ENCODE measurements at places on chromosomes 5 and 9.

DNA sequence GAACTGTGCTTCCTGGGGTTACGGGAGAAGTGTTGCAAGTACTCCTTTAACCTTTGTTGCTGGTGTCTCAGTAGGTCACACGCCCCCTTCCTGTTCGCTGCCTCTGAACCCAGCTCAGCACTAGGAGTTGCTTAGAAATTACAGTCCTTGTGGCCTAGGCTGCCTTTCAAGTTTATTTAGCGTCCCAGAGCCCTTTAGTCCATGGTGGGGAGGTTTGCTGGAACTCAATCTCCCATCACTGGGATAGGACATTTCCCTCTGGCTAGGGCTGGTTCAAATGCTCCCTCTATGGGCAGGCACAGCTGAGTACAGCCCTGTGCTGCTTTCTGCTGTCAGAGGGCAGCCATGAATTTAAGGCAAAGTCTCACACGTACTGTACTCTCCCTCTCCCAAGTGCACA lies 4.7 kb downstream of the IFNA8 start:
- no peak for DNase-seq

GRCh38 chr9:22052376-22052945 lies 43.4 kb upstream of the CDKN2B start:
- DNase-seq: no peak

- peak; percentile 30 for DNase-seq
These were observed 35.2 kb upstream of the GLDC start for GRCh38 chr9:6680797-6681146.

DNA sequence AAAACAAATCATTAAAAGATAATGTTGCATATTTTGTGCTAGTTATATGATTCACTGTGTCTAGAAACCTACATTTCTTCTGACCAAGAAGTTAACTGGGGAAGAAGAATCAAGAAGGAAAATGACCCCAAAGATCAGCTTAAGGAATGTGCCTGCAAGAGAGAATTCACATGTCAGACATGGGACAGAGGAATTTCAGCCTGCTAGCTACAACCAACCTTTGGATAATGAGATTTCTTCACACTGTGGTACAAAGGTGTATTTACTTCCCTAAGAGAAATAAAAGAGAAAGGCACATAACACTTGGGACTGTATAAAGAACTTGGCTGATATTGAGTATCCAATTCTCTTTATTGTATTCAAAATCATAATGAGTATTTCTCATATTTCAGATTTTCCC lies 39.6 kb upstream of the ELL2 start:
- DNase-seq: no peak

GRCh38 chr9:103798620-103799019 lies 295.5 kb upstream of the SMC2 start:
- DNase-seq: no peak

- DNase-seq: no peak
These were observed 87.6 kb downstream of the ADAMTS6 start for GRCh38 chr5:65394087-65394486.

- DNase-seq: no peak
These were observed 49.7 kb upstream of the STXBP1 start for GRCh38 chr9:127562279-127562796.

GRCh38 chr5:34503379-34504253 lies 152.5 kb upstream of the RAI14 start:
- DNase-seq: no peak

GRCh38 chr5:173138707-173139106 lies 5.6 kb upstream of the BNIP1 start:
- no peak for DNase-seq

DNA sequence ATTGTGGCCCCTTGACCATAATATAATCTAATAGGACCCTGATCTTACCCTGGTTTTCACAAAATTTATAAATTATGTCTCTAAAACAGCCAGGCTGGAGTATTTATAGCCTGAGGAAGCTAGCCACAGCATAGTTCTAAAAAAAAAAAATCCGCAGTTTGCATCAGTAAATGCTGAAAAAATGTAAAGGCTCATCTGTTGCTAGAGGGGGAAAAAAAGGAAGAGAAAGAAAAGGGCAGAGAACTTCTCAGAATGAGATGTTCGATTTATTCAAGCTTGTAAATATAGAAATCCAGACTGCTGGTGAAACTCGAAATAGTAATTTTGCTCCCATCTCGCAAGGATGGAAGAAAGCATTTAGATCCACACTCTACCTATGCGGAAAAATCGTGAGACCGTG lies 467.5 kb downstream of the NTRK2 start:
- DNase-seq: no peak

DNA sequence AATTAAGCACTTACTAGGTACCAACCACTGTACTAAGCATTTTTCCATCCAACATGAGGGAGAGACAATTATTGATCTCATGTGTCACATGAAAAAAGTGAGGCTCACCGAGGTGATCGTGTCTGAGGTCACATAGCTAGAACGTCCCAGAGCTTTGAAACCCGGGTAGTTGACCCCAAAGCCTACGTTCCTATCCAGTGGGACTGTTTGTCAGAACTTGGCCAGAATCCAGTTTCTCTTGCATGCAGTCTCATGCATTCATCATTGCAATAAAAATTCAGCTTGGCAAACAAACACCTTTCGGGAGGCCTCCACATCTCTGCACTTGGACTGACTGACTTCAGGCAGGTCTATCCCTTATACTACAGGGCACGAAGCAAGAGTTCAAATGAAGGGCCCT lies 23.4 kb upstream of the FAT2 start:
- no peak for DNase-seq

- DNase-seq: no peak
These were observed 82.9 kb downstream of the FEM1C start for GRCh38 chr5:115461506-115462290.

DNA sequence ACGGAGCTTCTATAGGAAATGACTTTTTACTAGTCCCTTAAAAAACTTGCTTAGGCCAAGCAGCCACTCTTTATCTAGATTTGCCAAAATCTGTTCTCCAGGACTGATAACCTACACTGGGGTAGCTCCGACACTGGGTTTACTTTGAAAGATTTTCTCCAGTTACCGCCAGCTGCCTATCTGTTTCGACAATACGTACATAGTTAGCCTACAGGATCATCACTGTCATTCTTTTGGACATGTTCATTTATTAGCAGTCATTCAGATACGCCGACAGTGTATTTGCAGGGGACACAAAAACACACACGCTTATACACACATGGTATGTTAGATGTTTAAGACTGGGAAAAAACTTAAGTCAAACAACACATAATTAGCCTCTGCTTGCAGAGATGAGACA lies 225.7 kb downstream of the DCP2 start:
- DNase-seq: no peak

DNA sequence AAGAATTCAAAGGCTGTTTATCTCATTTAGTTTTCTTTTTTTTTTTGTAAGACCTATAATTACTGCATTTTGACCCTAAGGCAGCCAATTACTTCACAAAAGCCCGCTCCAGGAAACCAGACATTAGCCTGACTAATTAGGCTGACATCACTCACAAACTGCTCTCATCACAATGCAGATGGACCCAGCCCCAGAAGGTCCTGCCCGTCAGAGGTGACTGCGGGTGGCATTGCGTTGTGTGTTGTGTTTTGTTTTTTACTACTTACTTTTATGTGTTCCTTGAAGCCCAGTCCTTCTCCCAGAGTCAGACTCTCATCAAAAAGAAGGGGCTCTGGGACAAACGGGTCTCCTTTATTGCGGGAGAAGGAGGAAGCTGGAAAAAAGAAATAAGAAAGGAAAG lies 172.2 kb downstream of the HSD17B3 start:
- no peak for DNase-seq

DNA sequence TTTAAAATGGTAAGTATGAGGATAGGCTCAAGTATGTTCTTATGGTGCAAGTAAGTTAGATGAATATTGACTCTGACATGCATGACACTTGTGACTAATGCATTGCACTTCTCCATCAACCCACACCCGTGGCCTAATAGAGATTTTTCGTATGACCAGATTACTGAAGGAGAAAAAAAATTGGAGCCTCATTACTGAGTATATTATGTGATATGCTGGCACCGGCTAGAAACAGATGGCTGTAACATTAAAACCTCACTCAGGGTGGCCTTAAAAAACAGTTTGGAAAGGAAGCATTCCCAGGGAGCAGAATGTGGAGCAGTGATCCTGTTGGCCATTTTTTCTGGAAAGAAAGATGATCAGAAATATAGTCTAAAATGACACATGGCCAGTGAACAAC lies 766.4 kb downstream of the PRELID2 start:
- DNase-seq: no peak

GRCh38 chr9:34575862-34576596 lies 13.5 kb downstream of the CNTFR start:
- no peak for DNase-seq

GRCh38 chr9:123964761-123965160 lies 34.8 kb upstream of the DENND1A start:
- DNase-seq: no peak

DNA sequence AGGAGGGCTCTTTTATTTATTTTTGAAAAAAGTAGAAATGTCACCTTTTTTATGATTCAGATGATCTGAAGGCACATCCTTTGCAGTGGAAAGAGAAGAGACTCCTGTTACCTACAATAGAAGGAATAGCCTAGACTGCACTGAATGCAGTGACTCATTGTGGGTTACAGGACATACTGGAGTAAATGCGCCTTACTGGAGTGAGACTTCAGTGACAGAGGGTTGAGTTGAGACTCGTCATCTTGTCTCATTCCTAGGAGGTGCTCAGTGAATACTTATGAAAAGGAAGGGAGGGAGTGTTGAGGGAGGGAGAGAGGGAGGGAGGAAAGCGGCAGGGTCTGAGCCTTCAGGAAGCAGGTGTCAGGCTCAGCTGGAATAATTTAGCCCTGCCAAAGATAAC lies 25.2 kb downstream of the ANKRA2 start:
- DNase-seq: no peak

DNA sequence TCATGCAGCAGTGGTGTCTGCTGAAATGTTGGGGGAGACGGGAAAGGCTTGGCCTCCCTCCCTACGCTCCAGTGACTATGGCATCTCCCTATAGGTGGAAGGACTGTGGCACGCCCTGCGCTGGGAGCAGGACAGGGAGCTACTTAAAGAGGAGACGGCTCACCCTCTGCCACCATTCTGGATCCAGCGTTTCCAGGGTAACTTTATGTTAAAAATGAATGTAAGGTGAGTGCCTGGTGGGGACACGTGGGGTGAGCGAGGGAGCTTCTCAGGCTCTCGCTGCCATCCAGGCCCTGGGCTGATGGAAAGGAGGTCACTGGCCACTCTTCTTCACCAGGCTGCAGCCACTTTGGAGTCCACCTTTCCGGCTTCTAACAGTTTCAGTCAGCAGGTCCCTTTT lies 15.7 kb downstream of the PAEP start:
- DNase-seq: peak; percentile 24

- DNase-seq: no peak
These were observed 112.1 kb downstream of the SNCAIP start for GRCh38 chr5:122424132-122424531.

- no peak for DNase-seq
These were observed 93.9 kb downstream of the GRIA1 start for GRCh38 chr5:153584126-153584959.

GRCh38 chr9:133268335-133269056 lies 6.5 kb downstream of the ABO start:
- no peak for DNase-seq

GRCh38 chr5:133244242-133244641 lies 192.4 kb downstream of the HSPA4 start:
- no peak for DNase-seq

GRCh38 chr5:83474161-83474796 lies 2.7 kb downstream of the VCAN start:
- peak; percentile 81 for DNase-seq

GRCh38 chr9:87309236-87309635 lies 188.4 kb upstream of the DAPK1 start:
- no peak for DNase-seq

DNA sequence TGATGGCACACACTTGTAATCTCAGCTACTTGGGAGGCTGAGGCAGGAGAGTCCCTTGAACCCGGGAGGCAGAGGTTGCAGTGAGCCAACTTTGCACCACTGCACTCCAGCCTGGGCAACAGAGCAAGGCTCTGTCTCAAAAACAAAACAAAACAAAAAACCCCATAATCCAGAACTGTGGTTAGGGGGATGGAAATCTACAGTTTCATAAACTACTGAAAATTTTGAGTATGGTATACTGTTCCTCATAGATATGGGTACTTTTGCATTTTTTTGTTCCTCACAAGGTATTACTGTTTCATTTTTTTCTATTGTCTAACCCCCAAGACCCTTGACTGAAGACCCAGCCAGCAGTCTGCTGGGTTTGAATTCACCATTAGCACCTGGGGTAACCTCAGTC lies 52.2 kb upstream of the MAP3K1 start:
- DNase-seq: no peak

GRCh38 chr5:88555674-88556073 lies 287.0 kb upstream of the TMEM161B start:
- no peak for DNase-seq

DNA sequence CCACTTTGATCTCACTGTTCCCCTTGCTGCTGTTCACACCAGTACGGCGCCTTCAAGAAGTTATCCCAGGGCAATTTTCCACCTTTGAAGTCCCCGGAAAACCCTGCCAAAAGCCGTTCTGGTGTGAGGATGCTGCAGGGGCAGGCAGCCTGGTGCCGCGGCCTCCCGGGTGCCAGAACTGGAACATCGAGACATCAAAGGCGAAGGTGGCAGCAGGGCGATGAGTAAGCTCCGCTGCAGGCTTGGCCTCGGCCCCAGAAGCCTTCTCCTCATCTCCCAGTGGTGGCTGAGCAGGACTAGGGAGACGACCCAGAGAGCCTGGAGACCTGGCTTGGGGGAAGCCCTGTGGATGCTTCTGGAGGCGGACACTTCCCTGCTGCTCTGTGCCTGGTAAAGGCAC lies 115.3 kb upstream of the MSX2 start:
- no peak for DNase-seq

- no peak for DNase-seq
These were observed 128.1 kb upstream of the FAM174A start for GRCh38 chr5:100407053-100407452.

DNA sequence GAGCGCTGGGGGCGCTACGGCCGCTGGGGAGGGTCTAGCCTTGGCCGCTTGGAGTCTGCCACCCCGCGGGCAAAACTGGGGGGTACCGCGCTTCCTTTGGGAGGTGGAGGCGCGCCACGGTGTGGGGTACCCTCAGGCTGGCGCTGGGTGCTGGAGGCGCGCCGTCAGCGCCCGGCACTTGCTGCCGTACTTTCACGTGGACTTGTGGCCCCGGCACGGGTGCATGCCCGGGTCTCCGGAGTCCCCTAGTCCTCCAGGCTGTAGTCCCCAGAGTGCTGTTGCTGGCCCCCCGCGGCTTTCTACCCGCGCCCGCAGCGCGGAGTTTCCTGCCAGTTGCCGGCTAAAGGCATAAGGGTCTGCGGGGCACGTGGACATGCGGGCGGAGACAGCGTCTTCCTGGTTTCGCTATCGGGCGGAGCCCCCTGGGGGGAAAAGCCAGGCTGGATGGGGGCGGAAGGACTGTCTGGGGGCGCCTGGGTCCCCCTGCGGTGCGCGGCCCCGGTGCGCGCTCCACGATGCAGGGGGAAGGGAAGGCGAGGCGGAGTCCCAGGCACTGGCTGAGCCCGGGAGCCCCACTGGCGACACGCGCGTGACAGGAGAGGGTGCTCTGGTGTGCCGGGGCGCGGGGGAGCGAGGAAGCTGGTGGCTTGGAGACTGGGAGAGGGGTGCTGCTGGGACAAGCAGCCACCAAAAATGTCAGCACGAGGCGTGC lies 666 bp downstream of the PPARGC1B start:
- DNase-seq: peak; percentile 21

Measured in mesothelial cell of epicardium (in vitro differentiated cells).